Upper lobe of right lung (tissue), 1 donor: ENCODE measurements at places on chromosomes 5 and 9. TPM values are rescaled to one million over a fixed set of nuclear protein-coding genes. Genes with fewer than 3 reads are reported as not detected.

DNA sequence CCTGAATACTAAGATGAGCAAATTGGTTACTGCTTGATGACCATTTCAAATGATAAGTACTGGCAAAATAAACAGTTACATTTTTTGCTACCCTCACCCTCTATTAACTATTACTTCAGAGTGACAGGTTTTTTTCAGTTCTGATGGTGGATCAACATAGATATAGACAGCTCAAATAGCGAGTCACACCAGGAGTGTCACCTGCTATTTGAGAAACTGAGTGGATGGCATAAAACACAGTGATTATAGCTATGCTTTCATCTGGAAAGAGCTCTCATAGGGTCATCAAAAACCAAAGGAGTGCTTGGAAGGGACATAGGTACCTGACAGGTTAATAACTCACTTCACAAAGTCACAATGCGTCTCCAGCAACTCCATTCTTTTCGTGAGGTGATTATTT lies 244.5 kb upstream of the C9orf72 start:
- no peak for DNase-seq

DNA sequence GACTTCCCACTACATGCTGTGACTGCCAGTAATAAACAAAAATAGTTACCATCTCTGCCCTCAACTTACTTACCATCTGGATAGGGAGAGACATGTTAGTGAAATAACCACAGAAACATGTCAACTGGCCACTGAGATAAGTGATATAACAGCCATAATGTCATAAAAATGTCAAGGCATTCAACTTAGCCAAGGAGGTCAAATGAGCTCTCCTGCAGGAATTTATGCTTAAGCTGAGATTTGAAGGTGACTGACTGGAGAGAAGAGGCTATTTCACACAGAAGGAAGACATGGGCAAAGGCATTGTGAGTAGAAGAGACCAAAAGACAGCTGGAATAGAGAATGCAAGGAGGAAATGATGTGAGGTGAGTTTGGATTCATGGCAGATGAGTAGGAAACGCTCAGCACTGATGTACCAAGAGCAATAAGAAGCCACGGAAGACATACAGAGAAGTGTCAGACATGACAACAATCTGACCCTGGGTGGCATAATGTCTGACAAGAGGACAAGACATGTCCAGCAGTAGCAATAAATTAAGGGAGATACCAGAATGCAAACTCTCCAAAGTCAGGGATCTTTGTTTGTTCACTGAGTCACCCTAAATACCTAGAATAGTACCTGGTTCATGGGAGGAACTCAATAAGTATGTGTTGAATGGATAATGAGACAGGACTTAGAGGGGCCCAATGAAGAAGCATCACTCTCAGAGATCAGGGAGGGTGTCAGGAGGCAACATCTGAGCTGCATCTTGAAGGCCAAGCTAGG lies 318.8 kb downstream of the ACTL7B start:
- no peak for DNase-seq

DNA sequence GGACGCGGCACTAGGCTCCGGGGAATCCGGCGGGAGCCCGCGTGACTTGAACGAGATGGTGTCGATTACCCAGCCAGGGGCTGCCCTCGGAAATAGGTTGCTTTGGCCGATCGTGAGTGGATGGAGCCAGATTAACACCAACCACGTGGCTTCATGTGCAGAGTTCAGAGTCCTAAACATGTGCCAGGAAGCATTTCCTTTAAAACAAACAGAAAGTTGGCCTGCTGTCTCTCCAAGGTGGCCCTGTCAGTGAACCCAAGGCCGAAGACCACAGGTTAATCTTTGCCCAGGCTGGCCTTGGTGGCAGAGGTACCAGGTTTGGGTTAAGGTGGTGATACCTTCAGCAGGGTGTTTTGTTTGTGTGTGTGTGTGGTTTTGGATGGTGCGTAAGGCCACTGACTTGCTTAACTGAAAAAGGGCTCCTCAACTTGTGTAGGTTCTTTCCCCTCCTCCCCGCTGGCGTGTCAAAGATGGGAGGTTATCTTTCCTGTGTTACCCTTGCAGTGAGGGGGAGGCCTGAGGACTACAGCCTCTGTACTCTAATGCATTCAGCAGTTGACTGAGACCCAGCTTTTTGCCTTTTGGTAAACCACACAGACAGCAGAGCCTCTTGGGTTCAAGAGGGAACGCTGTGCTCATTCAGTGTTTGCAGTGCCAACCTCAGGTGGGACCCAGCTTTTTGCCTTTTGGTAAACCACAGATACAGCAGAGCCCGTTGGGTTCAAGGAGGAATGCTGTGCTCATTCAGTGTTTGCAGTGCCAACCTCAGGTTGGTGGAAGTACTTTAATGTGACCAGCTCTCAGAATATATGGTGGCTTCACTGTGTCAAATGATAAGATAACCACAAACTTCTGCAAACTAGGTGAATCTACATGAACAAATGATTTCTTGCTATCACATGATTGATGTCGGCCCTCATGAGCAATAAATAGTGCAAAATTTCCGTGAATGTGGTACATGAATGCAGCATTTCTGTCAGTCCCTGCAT lies 1.4 kb downstream of the IQGAP2 start:
- DNase-seq: no peak

The NREP gene
- 19.3 TPM for total RNA-seq

The ADAM19 gene
- 10.6 TPM for total RNA-seq

DNA sequence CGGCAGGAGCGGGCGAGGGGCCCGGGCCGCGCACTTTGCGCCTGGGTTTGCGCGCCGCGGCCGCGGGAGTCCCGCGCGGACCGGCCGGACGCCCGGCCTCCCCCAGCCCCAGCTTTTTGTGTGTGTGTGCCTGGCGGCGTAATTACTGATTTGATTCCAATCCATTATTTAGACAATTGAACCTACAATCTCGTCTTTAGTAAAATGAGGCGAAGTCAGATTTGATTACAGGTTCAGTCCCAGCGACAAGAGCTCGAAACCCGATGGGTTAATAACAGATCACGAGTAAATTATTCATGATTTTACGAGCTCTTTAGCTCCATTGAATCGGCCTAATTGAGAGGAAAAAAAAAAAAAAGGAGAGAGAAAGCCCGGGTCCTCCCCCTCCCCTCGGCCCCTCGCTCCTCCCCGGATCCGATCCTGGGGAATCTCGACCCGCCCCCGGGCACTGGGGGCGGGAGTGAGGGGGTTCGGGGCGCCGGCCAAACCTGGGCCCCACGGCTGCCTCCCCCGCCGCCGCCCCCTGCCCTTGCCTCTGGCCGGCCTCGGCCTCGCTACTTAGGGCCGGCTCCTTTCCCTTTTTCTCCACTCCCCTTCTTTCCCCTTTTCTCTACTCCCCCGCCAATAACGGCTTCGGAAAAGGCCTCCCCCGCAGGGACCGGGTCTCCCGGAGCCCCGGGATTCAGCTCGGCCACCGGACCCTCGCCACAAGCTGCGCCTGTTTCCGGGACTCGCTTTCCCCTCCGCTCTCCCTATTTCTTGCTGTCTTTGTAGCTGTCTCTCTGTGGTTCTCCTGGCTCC lies 6.6 kb downstream of the LHX2 start:
- DNase-seq: peak; percentile 56

DNA sequence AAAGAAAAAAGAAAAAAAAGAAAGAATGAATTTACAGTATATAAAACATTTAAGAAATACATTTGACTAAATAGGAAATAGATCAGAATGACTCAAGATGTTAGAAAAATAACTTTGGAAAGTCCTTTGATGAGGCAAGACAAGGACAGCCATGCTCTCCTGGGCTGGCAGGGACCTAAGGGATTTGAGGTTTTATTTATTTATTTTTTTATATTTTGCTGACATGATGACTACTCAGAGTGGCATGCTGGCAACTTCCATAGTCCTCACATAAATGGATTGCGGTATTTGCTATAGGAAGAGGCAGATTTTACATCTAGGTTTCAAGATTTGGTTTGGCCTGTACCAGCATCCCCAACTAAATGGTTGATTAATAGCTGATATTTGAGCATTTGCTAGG lies 17.7 kb downstream of the SLC28A3 start:
- no peak for DNase-seq

- no peak for DNase-seq
Observed at GRCh38 chr5:134119720-134120119, 5.2 kb downstream of the TCF7 start.

The AMBP gene
- total RNA-seq: 0.67 TPM

GRCh38 chr9:88464851-88465250 lies 70.1 kb upstream of the NXNL2 start:
- DNase-seq: no peak
